Stimulated activated CD8-positive, alpha-beta memory T cell treated with anti-CD3 and anti-CD28 coated beads, Interleukin-7, amount 100 ng/mL, for 1 hour (primary cell): ENCODE measurements at places on chromosomes 5 and 9.

DNA sequence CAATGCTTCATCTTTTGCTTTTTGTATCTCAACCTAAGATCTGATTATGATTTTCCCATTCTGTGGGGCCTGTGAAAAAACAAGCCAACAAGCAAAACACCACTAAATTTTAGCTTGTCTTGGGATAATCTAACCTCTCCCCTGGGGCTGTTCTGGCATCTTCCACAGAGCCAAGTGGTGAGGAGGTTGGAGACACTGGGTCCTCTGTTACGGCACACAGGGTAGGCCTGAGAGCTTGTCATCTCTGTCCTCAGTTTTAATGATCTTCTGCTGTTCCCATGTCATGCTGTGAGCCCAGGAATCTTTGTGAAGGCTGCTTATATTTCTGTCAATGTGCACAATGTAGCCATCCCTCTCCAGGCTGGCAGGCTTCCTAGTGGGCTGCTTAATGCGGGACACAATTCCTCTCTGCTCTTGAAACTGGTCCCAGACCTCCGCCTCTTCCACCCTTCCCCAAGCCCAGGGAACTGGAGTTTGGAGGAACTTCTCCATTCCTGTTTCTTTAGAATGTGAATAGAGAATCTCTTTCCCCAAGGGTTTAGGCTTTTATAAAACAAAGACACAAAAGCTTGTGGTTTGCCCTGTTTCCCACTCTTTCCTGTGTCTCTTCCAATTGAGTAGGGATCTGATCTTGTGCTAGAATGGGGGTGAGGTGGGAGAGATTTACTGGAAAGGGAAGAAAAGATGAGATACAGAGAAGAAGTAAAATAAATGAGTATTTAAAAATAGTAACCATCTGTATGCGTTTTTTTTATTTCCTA is 30.9 kb upstream of the SEMA6A start:
- DNase-seq = no peak

- no peak for DNase-seq
Observed at GRCh38 chr9:126432659-126433058, 106.0 kb downstream of the MVB12B start.

GRCh38 chr5:102627315-102627714 is 127.8 kb upstream of the PAM start:
- no peak for DNase-seq

- DNase-seq = no peak
Observed at GRCh38 chr9:137478962-137479861, 20.1 kb upstream of the NSMF start.
